Stomach (tissue), 19 donors: ENCODE measurements at places on chromosomes 6 and 20. TPM values are rescaled to one million over a fixed set of nuclear protein-coding genes. Genes with fewer than 3 reads are reported as not detected.
A peak's percentile ranks its signal among the peaks of the same experiment; 100 is the strongest.

The RBM24 gene
- total RNA-seq, result 2.6 TPM

DNA sequence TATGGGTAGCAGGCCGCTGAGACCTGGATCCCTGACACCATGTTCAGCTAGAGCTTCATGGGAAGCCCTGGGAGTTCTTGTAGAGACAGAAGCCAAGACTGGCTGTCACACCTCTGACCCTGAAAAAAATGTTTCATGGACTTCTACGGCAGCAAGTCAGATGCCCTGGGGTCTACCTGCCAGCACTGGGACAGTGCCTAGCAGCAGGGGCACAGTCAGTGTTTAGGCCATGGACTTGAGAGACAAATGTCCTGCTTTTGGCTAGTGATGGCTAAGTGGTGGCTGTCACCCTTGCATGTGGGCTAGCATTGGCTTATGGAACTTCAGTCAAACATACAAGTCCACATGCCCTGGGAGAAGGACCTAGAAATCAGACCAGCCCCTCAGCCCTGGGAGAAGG, 41.3 kb upstream of the SSTR4 start:
- DNase-seq, result no peak

- DNase-seq, result peak; percentile 37
Measured at GRCh38 chr6:4853782-4854511, 77.7 kb downstream of the CDYL start.

- DNase-seq, result no peak
Measured at GRCh38 chr6:11900662-11901598, 111.2 kb upstream of the HIVEP1 start.

The BNIP5 gene
- total RNA-seq, result 5.8 TPM

The ATXN1 gene
- total RNA-seq, result 32.4 TPM

The ROS1 gene
- 0.55 TPM for total RNA-seq

The MYCT1 gene
- total RNA-seq, result 18.5 TPM
